Type B pancreatic cell (in vitro differentiated cells): ENCODE measurements at places on chromosomes 2 and 18.

DNA sequence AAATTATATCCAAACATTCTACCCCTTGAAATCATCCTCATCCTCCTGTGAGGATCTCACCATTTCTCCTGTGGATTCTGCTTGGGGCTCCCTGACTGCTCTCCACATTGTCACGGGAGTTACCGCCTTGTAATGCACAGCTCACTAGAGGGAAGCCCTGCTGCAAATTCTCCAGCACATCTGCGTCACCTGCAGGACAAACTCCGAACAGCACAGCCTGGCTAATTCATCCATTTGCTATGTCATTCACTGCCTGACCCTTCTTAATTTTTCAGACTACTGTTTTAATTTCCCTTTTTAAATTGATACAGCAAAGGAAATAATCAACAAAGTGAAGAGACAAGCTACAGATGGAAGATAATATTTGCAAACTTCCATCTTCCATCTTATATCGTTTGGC lies 627.4 kb downstream of the FBXO15 start:
- H3K4me1 ChIP-seq = no peaks in the 10 kb centered on the region
- peaks cover 4% of the 10 kb centered on the region for H3K27me3 ChIP-seq
- no peak overlapping the region for H3K4me3 ChIP-seq
- H3K27ac ChIP-seq = no peak overlapping the region
- no peaks in the 10 kb centered on the region for H3K36me3 ChIP-seq

- H3K36me3 ChIP-seq = no peaks in the 10 kb centered on the region
- H3K4me1 ChIP-seq = peaks cover 39% of the 10 kb centered on the region
- no peak overlapping the region for H3K4me3 ChIP-seq
- no peak for DNase-seq
These were observed 111.2 kb upstream of the PPP1CB start for GRCh38 chr2:28640260-28640907.

- no peak overlapping the region for H3K4me3 ChIP-seq
- no peaks in the 10 kb centered on the region for H3K36me3 ChIP-seq
- H3K4me1 ChIP-seq = peaks cover 8% of the 10 kb centered on the region
- H3K27ac ChIP-seq = peak overlapping the region; percentile 59
- H3K27me3 ChIP-seq = peaks cover 5% of the 10 kb centered on the region
- peak; percentile 82 for DNase-seq
These were observed 6.0 kb upstream of the GPR45 start for GRCh38 chr2:105235388-105236059.

DNA sequence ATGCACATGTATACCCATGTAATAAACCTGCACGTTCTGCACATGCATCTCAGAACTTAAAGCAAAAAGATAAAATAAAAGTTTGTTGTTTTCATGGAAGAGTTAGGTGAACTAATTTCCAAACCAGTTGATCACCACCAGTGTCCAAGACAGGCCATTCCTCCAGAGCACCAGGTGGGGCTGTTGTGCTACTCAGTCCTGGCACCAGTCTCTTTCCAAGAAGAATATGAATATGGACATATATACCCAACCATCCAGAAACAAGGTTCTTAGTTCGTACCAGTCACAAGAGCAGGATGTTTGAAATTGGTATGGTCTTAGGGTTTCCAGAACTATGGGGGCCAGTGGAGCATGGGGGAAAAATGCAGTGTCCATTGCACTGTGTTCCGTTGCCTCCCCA lies 17.2 kb upstream of the TNP1 start:
- DNase-seq = no peak
- no peak overlapping the region for H3K27ac ChIP-seq
- H3K27me3 ChIP-seq = peaks cover 3% of the 10 kb centered on the region
- H3K4me3 ChIP-seq = no peak overlapping the region
- H3K36me3 ChIP-seq = no peaks in the 10 kb centered on the region
- peaks cover 5% of the 10 kb centered on the region for H3K4me1 ChIP-seq

- peaks cover 12% of the 10 kb centered on the region for H3K4me1 ChIP-seq
- no peaks in the 10 kb centered on the region for H3K36me3 ChIP-seq
- DNase-seq = no peak
- H3K27ac ChIP-seq = no peak overlapping the region
These were observed 219.9 kb downstream of the EXOC6B start for GRCh38 chr2:72605836-72606442.

DNA sequence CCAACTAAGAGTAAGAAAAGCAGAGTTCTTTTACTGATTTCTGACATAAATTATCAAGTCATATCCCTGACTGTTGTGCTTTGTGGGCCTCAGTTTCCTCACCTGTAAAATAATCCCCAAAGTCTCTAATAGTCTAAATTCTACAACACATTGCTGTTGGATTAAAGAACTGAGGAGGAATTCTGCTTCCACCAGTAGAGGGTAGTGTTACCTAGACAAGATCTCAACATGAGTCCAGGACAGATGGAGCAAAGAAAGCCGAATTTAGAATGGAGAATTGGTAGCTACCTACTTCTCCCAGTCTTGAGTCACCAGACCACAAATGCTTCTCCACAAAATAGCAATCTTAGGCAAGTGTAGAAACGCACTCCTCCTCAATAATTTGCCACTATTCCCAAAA lies 462.5 kb upstream of the FSHR start:
- H3K4me1 ChIP-seq = peaks cover 5% of the 10 kb centered on the region
- H3K36me3 ChIP-seq = no peaks in the 10 kb centered on the region
- no peak overlapping the region for H3K4me3 ChIP-seq
- H3K27me3 ChIP-seq = no peaks in the 10 kb centered on the region
- DNase-seq = no peak

- H3K27me3 ChIP-seq = no peaks in the 10 kb centered on the region
- no peak overlapping the region for H3K27ac ChIP-seq
- no peak for DNase-seq
- H3K36me3 ChIP-seq = peaks cover 18% of the 10 kb centered on the region
These were observed 33.3 kb downstream of the NAB1 start for GRCh38 chr2:190682168-190682567.

- peak overlapping the region; percentile 89 for H3K4me3 ChIP-seq
- peak overlapping the region; percentile 79 for H3K27ac ChIP-seq
- no peaks in the 10 kb centered on the region for H3K27me3 ChIP-seq
These were observed 649 bp downstream of the FECH start for GRCh38 chr18:57585855-57586250.

DNA sequence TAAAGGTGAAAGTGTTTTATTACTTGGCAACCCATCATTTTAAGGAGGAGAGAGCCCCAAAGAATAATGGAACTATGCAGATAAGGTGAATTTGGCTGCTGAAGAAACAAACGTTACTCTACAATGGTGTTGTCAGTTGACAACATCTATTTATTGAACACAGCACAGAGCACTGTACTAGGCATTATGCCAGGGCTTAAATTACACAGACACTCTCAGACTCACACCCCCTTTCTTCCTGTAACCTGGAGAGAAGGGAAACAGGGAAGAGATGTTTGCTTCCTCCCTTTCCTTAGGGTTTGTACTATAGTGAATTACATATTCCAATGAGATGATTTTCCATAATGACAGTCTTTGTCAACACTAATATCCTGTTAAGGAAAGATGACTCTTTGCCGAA lies 94.0 kb upstream of the ATP5MC3 start:
- H3K4me3 ChIP-seq = no peak overlapping the region
- H3K27ac ChIP-seq = no peak overlapping the region
- peaks cover 31% of the 10 kb centered on the region for H3K27me3 ChIP-seq
- peaks cover 10% of the 10 kb centered on the region for H3K4me1 ChIP-seq

DNA sequence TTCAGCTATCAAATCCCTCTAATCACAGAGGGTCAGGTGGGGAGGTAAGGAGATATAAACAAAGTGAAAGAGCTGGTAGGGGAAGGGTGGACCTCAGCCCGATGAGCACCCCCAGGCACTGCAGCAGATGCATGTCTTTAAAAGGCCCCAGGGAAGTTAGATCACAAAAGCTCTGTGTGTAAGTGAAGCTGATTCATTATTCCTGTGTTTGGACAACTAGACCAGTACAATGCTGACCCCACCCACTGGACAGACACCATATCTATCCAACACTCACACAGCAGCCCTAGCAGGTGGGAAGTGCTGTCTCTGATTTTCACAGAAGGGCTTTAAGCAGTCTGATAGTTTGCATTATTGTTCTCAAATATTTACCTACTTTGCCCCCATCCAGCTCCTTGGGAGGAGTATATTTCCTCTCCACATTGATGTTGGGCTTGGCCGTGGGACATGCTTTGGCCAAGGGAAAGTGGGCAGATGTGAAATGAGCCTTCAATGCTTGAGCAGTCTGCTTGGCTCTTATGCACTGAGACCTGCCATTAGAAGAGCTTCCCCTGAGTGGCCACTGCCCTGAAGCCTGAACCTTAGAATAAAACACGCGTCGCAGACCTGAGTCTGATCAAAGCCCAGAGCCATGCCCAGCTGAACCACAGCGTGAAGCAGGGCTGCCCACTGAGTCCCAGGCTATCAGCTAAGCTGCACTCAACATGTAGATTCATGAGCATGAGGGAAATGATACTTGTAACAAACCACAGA lies 111.4 kb downstream of the COPS8 start:
- no peaks in the 10 kb centered on the region for H3K27me3 ChIP-seq
- H3K4me1 ChIP-seq = peaks cover 40% of the 10 kb centered on the region
- no peak overlapping the region for H3K27ac ChIP-seq
- H3K4me3 ChIP-seq = no peak overlapping the region
- H3K36me3 ChIP-seq = no peaks in the 10 kb centered on the region

GRCh38 chr2:73069855-73070642 lies 1.5 kb downstream of the SFXN5 start:
- H3K36me3 ChIP-seq = peaks cover 8% of the 10 kb centered on the region
- H3K4me3 ChIP-seq = peak overlapping the region; percentile 86
- H3K27ac ChIP-seq = peak overlapping the region; percentile 76
- DNase-seq = no peak
- peaks cover 30% of the 10 kb centered on the region for H3K4me1 ChIP-seq

- H3K36me3 ChIP-seq = peaks cover 16% of the 10 kb centered on the region
- H3K4me3 ChIP-seq = no peak overlapping the region
- no peak for DNase-seq
- no peak overlapping the region for H3K27ac ChIP-seq
These were observed 101.4 kb downstream of the RBMS1 start for GRCh38 chr2:160392201-160392600.

DNA sequence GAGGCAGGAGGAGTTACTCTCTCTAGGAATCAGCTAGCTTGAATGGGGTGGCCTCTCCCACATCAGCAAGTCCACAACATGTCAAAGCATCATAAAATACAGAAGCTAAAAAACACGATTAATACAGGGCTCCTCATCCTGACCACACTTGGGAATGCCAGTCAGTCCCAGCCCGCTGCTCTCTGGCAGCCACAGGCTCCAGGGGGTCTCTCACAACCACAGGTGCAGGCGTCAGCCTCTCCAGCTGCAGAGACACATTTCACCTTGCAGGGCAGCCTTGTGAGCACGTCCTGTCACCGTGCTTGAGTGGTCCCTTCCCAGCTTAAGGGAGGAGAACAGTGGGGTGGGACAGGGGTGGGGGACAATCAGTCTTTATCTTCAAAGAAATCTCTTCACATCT lies 137.4 kb upstream of the SH3BP4 start:
- H3K27me3 ChIP-seq = peaks cover 13% of the 10 kb centered on the region
- DNase-seq = no peak
- no peak overlapping the region for H3K4me3 ChIP-seq
- no peaks in the 10 kb centered on the region for H3K36me3 ChIP-seq
- no peak overlapping the region for H3K27ac ChIP-seq

GRCh38 chr2:63775191-63775590 lies 66.5 kb upstream of the UGP2 start:
- H3K4me1 ChIP-seq = no peaks in the 10 kb centered on the region
- H3K4me3 ChIP-seq = no peak overlapping the region
- no peaks in the 10 kb centered on the region for H3K27me3 ChIP-seq
- no peaks in the 10 kb centered on the region for H3K36me3 ChIP-seq

DNA sequence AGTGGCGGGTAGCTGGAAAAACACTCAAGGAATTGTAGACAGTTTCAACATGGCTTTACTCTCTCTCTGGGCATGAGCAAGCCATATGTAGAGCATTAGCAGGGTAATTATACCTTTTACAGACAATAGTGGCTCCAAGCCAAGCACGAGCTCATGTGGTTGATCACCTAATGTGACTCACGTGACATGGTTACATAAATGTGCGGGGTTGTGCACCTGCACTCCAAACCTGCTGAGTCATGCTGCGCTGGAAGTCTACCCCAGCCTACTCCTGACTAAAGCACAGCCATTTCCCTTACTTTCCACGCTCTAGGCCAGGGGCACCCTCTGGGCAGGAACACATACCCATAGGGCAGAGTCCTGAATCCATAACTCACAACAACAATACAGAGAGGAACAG lies 232.8 kb downstream of the MBD5 start:
- H3K27ac ChIP-seq = no peak overlapping the region
- H3K4me3 ChIP-seq = no peak overlapping the region
- no peak for DNase-seq
- H3K36me3 ChIP-seq = peaks cover 23% of the 10 kb centered on the region

DNA sequence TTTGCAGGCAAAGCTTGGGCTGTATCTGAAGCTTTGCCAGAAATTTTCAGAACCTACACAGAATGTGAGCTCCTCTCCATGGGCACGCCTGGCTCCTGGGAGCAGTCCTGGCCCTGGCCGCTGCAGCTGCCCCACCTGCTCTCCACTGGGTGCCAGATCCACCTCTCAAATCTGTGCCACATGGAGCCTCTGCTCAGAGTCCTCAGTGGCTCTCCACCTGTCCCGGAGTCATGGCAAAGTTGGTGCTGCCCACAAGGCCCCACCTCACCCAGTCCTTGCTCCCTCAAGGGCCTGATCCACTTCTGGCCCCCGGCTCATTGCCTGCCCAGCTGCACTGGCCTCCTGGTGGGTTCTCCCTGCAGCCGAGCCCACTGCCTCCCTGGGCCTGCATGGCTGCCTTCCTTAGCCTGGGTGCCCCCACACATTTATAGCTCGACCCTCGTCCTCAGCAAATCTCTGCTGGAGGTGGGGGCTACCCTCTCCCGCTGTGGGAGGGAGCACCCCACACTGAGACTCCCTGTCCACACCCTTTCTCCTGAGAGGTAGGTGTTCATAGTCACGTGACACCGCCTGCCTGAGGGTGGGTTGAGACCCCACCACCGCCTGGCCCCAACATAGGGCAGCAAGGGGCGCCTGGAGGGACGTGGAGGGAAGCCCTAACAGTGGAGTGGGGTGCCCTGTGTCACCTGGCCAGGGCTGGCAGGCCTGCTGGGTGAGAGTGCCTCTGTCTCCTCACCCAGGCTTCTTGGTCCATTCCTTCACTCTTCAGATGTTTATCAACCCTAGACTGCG lies 224.1 kb downstream of the SH3RF3 start:
- H3K4me3 ChIP-seq = no peak overlapping the region
- no peak overlapping the region for H3K27ac ChIP-seq
- DNase-seq = no peak
- H3K4me1 ChIP-seq = peaks cover 29% of the 10 kb centered on the region
- peaks cover 5% of the 10 kb centered on the region for H3K27me3 ChIP-seq
- H3K36me3 ChIP-seq = peaks cover 6% of the 10 kb centered on the region

DNA sequence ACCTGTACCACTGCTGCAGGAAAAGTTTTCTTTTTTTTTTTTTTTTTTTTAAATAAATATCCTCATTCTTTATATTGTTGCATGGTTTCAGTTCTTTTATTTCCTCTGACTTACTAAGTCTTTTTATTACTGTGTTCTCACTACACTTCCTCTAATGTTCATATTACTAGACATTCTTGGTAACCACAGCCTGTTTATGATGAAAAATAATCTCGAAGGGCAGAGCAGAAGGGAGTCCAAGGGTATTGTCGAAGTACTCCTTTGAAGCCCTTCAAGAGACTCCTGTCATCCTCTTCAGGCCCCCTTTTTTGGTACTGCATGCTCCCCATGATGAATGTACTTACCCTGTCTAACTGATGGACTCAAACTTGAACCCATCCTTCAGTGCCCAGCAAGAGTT lies 61.2 kb downstream of the RND3 start:
- DNase-seq = no peak
- H3K27ac ChIP-seq = no peak overlapping the region
- peaks cover 42% of the 10 kb centered on the region for H3K4me1 ChIP-seq
- no peaks in the 10 kb centered on the region for H3K36me3 ChIP-seq

- no peak for DNase-seq
- H3K27ac ChIP-seq = no peak overlapping the region
- peaks cover 28% of the 10 kb centered on the region for H3K36me3 ChIP-seq
- no peaks in the 10 kb centered on the region for H3K27me3 ChIP-seq
- H3K4me1 ChIP-seq = no peaks in the 10 kb centered on the region
These were observed 50.4 kb upstream of the MCM6 start for GRCh38 chr2:135926605-135927004.
